ENCODE measurements at places on chromosomes 2 and 18.

GRCh38 chr2:230697676-230698075, 15.0 kb upstream of the CAB39 start:
- DNase-seq, result no peak

DNA sequence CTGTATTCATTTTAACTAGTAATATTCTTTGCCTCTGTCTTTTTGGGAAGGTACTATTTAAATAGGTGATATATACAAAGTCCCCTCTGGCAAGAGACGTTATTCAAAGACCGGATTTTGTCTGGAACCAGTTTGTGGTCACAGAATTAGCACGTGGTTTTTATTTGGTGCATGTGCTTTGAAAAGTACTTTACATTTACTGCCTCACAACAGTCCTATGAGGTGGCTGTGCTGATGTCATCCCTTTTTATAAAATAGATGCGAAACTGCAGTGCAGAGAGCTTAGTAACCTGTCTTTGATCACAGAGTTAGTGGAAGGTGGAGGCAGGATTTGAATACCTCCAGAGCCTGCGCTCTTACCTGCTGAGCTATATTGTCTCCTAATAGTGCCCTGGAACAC, 4.0 kb downstream of the LPIN1 start:
- no peak for DNase-seq

DNA sequence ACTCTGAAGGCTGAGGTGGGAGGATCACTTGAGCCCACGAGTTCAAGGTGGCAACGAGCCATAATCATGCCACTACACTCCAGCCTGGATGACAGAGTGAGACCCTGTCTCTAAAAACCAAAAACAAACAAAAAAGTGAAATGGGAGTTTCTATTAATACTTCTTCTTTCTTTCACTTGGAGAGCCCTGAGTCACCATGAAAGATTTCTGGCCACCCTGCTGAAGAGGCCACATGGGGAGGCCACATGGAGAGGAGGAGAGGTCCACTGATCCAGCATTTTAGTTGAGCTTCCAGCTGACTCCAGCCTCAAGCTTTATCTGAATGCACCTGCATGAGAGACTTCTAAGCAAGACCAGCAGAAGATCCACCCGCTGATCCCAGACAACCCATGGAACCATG, 74.2 kb upstream of the LAPTM4A start:
- DNase-seq, result no peak

GRCh38 chr2:168138374-168138773, 109.0 kb downstream of the STK39 start:
- no peak for DNase-seq

DNA sequence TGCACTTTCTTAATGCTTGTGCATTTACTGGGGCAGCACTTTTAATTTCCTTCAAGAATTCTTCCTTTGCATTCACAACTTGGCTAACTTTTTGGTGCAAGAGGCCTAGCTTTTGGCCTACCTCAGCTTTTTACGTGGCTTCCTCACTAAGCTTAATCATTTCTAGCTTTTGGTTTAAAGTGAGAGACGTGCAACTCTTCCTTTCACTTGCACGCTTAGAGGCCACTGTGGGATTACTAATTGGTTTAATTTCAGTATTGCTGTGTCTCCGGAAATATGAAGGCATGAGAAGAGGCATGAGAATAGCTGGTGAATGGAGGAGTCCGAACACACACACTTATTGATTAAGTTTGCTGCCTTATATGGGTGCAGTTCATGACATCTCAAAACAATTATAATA, 354.1 kb downstream of the DLGAP1 start:
- DNase-seq, result no peak

Measured in ovary (tissue), 10 donors.